Heart right ventricle (tissue), 16 donors: ENCODE measurements at places on chromosomes 1 and 21. TPM values are rescaled to one million over a fixed set of nuclear protein-coding genes. Genes with fewer than 3 reads are reported as not detected.

Gene CNKSR1
- 2.5 TPM for total RNA-seq

Gene NPR1
- total RNA-seq: 9.3 TPM

Gene CYP4A22
- total RNA-seq: not detected

Gene DMRTA2
- not detected for total RNA-seq

Gene BCAR3
- 14.4 TPM for total RNA-seq

Gene SLC35F3
- total RNA-seq: not detected

Gene C1orf226
- total RNA-seq: 5.6 TPM

- no peak for DNase-seq
These were observed 34.4 kb downstream of the WLS start for GRCh38 chr1:68197891-68198290.

- no peak for DNase-seq
These were observed 112.0 kb downstream of the UBE2U start for GRCh38 chr1:64315402-64315801.

- DNase-seq: no peak
These were observed 23.8 kb downstream of the ATP8B2 start for GRCh38 chr1:154349121-154349520.

DNA sequence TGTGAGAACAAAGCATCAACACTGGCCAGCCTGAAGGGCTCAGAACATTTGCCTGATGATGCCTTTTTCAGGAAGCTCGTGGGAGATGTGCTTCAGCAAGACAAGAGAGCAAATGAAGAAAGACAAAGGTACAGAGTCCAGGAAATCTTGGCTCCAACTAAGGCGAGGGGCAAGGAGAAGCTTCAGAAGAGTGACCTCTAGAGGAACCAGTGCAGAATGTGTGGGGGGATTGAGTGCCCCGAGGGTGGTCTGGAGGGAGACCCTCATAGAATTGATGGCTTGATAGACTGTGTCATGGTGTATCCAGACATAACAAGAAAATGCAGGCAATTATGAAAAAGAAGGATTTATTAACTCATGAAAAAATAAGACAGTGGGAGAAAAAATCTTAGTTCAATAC is 15.3 kb upstream of the NLRP3 start:
- DNase-seq: no peak

DNA sequence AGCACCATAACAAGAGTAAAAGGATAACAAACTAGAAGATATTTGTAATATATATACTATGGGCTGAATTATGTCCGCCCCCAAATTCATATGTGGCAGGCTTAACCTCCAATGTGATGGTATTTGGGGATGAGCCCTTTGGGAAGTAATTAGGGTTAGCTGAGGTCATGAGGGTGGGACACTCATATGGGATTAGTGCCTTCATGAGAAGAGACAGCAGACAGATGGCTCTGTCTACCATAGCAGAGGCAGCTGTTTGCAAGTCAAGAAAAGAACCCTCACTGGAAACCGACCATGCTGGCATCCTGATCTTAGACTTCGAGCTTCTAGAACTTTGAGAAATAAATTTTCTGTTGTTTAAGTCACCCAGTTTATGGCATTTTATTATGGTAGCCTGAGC is 303.6 kb downstream of the LMO4 start:
- DNase-seq: no peak

GRCh38 chr1:31670593-31670964 is 25.9 kb upstream of the PEF1 start:
- DNase-seq: no peak

- DNase-seq: no peak
These were observed 58.1 kb downstream of the PTP4A2 start for GRCh38 chr1:31879981-31880608.

DNA sequence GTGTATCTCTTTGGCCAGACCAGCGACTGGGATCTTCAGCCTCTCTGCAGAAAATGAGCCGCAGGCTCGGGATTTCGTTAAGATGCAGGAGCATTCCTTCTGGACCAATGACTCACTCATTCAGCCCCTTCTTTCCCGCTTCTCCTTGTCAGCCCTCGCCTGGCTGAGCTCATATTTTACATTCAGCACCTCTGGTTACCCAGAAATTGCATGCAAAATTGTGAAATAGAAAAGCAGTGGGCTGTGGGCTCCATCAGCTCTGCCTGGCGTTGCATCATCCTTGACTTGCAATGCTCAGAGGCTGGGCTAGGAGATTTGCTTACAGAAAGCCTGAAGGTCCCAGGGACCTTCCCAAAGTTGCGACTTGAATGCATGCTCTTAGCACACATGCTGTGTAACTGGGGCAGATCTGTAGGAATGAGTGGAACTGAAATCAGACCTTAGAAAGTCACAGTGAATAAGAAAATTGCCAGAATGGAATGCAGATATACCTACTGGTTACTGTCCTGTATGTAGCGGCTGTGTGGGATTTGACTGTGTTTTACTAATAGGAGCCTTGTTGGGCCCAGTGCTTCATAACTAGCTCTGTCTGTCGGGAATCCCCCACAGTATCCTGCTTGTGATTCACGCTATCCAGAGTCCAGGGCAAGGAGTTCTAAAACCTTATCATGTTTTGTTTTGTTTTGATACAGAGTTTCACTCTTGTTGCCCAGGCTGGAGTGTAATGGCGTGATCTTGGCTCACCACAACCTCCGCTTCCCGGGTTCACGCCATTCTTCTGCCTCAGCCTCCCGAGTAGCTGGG is 444.8 kb downstream of the KIF26B start:
- DNase-seq: no peak

DNA sequence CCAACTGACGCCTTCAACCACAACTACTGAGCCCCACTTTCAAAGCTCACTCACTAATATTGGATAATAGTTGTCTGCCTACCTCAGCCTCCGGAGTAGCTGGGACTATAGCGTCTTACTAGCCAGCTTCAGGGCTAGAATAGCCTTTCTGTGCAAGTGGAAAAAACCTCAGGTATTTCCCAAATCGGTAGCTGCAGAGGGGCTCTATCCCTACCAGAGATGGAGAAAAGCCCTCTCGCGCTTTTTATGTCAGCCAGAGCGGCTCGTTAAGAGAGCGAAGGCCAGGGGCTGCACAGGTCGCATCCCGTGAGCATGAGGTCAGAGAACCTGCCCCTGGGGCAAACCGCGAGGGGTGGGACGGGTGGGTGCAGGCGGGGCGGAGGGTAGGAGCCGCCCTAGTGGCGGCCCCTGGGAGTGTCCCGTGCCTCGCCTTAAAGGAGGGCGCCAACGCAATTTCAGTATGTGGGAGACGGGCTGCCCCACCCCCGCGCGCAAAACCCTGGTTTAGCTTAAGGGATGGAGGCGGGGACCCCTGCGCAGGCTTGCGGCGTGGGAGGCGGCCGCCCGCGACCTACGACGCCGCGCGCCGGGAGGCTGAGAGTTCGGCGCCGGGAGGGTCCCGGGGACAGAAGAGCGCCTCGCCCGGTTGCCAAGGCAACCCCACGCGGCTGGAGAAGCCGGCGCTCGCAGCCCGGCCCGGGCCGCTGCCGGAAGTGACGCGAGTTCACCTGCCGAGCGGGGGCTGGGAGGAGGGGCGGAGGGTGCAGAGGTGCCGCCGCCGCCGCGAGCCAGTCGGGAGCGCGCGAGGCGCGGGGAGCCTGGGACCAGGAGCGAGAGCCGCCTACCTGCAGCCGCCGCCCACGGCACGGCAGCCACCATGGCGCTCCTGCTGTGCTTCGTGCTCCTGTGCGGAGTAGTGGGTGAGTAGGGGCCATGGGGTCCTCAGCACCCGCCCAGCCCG is at the start of gene CXADR:
Gene CXADR (plus strand): TSS at position 791 of the 961 bp plus-strand sequence. CDS start 87 bp downstream, at position 878.
- peak; percentile 76 for DNase-seq
